ENCODE measurements at places on chromosomes 5 and 9.

DNA sequence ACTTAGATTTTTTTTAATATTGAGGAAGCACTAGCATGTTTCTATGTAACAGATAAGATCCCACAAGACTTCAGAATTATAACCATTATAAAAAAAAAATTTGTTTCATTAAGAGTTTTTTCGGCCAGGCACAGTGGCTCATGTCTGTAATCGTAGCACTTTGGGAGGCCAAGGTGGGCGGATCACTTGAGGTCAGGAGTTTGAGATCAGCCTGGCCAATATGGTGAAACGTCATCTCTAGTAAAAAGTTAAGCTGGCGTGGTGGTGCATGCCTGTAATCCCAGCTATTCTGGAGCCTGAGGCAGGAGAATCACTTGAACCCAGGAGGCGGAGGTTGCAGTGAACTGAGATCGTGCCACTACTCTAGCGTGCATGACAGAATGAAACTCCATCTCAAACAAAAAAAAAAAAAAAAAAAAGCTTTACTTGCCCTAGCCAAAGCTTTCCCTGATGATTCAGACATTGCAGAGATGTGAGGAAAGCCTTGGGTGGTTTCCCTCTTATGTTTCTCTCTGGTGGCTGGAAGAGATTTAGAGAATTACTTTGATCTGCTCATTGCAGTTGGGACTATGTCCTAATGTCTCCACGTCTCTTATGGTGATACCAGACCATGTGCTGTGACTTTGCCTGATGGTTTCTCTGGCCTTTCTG is 65.4 kb downstream of the EGFLAM start:
- DNase-seq: no peak

GRCh38 chr5:2415678-2416077 is 335.8 kb downstream of the IRX2 start:
- DNase-seq: no peak

DNA sequence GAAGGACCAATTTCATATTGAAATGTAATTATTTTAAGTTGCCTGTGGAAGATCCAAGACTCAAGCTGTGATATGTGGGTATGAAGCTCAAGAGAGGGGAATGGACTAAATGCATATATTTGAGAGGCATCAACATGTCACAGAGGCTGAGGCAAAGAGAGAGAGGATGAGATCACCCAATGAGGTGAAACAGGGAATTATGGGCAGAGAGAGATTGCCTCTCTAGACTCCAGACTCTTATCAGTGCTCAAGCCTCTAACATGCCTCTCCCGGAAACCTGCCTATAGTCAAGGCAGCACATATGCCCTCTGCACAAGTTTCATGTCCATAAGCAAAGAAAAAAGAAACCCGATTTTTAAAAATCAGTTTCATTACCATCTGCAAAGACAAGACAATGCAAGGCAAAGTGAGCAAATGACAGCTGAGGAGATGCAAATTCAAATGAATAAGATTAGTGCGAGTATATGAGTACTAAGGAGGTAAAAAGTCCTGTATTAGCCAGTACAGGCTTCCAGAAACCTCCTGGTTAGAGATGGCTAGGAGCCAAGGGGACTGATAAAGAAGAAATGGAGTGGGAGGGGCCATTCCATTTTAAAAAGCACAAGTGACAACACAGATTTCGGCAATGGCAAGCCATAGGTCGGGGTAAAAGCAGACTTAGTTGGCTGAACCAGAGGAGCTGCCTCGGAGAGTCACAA is 9.4 kb downstream of the APTX start:
- no peak for DNase-seq

GRCh38 chr5:90171466-90171865 is 238.1 kb downstream of the CETN3 start:
- no peak for DNase-seq

GRCh38 chr9:70635790-70636189 is 221.3 kb upstream of the KLF9 start:
- DNase-seq: no peak

- DNase-seq: no peak
Observed at GRCh38 chr5:109365653-109366052, 44.1 kb downstream of the PJA2 start.

DNA sequence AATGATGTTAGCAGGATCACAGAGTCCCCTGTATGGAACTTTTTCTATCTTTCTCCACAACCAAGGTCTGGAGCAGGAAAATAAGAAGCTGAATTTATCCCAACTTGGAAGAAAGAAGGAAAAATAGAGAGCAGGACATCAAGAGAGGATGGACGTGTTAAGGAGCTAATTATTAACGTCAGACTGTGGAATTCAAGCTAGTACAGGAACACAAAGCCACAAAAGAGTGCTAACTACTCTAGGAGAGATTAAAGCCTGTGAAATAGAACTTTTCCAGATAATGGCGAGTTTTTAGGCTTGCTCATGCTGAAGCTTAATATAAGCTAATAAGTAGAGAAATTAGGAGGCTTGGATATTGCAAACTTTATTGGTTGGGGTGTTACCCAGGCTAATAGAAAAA is 632 bp upstream of the SPINK13 start:
- no peak for DNase-seq

- no peak for DNase-seq
Observed at GRCh38 chr9:5466766-5467165, 16.4 kb downstream of the CD274 start.

GRCh38 chr9:96476591-96476990 is 26.6 kb downstream of the HABP4 start:
- no peak for DNase-seq

GRCh38 chr9:36137392-36138004 is 965 bp downstream of the GLIPR2 start:
- no peak for DNase-seq

DNA sequence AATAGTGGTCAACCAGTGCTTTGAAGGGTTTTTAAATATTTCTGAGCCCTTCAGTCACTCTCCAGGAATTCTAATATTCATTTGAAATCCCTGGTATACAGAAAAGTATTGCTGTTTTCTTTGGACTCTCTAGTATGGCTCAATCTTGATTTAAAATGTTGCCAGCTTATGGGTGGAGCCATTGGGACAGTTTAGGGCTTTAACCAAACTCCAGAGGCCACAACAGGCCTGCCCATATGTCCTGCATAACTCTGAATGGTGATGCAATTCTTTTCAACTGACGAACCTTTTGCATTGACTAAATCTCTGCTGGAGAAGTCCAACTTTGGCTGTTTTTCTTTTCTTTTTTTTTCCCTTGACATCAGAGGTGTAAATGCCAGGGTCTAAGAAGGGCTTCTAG is 10.3 kb upstream of the ANKHD1 start:
- DNase-seq: no peak

GRCh38 chr5:35122819-35123218 is 75.1 kb upstream of the AGXT2 start:
- DNase-seq: no peak

- no peak for DNase-seq
Observed at GRCh38 chr9:22114956-22115355, 105.9 kb upstream of the CDKN2B start.

DNA sequence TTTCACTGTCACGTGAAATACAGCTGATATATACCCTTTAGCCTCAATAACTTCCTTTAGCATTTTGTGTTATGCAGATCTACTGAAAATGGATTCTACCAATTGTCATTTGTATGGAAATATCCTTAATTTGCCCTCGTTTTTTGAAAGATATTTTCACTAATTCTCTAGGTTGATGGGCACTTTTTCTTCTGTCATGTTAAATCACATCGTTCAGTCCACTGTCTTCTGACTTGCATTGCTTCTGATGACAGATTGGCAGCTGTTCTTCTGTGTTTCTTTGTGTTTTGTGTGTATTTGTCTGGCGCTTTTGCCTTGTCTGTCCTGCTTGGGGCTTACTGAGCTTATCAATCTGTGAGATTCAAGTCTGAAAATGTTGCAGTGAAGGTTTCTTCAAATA is 9.7 kb upstream of the CLPTM1L start:
- peak; percentile 9 for DNase-seq

DNA sequence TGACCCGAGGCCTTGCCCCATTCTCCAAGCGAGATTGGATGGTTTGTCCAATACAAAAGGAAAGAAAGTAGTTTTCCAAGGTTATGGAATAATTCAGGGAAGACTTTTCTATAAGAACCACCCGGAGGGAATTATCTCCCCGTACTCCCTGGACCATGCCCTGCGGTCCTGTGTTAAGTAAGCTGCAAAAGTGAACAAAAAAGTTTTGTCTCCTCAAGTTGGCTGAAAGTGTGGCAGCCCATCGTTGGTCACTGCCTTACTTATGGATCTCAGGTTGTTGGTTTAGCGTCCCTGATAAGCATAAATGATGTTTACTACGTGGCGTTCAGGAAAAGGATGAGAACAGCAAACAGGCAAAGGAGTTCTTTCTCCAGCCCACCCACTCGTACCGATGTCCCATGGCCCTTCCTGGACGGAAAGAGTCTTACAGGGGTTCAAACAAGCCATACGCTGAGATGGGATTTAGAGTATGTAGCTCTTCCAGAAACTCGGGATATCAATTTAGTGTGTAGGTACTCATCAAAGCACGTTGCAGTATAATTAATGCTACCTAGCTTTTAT is 413 bp upstream of the AUH start:
- DNase-seq: no peak

GRCh38 chr5:155959082-155959481 is 367.9 kb upstream of the SGCD start:
- no peak for DNase-seq

DNA sequence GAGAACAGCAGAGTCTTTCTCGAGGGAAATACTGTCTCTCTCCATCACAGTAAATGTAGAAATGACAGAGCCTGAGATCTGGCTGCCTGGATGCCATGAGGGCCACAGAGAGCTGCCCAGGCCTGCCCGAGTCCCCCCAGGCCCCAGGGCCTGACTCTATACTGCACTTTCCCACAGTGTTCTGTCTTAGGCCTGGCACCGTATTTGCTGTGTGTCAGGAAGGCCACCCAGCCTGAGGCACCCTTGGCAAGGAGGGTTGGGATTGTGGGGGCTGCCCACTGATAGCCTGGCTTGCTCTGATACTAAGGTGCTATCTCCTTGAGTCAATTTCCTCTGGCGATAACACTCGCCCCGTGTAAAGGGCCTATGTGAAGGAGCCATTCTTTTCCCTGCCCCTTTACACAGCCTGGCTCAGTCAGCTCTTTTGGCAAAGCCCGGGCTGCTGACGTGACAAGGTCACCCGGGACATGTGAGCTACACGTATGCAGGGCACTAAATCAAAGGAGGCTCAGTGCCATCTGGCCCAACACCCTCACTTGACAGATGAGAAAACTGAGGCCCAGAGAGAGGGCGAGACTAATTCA is 630.1 kb upstream of the KLF4 start:
- DNase-seq: no peak

- no peak for DNase-seq
Observed at GRCh38 chr5:36389245-36389644, 87.5 kb upstream of the RANBP3L start.

GRCh38 chr5:140186267-140186671 is 11.3 kb downstream of the CYSTM1 start:
- DNase-seq: no peak

GRCh38 chr5:65120371-65120967 is 351.7 kb downstream of the CWC27 start:
- no peak for DNase-seq

Data from NCI-H446 treated with DMSO at 0.1 percent for 48 hours (cell line).